Naive thymus-derived CD8-positive, alpha-beta T cell (primary cell): ENCODE measurements at places on chromosomes 4 and X. TPM values are rescaled to one million over a fixed set of nuclear protein-coding genes. Genes with fewer than 3 reads are reported as not detected.
A peak's percentile ranks its signal among the peaks of the same experiment; 100 is the strongest.

DNA sequence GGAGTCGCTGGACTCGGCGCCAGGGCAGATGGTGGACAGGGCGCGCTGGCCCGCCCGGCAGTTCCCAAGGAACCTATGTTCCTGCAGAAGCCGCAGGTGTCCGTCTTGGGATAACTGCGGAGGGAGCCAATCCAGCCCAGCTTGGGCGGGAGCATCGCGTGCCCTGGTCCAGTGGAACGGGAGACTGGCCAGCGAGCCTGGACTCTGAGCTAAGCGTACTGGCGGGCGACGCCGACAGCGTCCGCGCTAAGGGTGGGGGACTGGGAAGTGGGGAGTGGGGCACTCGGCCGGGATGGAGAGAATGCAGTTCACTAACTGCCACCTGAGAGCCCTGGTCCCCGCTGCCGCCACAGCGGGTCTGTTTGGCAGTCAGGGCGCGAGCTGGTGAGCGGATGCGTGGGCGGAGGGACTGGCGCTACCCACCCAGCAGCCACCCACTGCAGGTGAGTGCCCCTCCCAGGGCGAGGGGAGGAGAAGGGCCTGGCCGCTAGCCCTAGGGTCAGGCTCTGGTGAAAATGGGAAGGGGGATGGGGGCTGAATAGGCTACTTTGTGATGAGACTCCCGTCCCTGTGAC lies 1.3 kb upstream of the MAMLD1 start:
- DNase-seq: peak; percentile 17

DNA sequence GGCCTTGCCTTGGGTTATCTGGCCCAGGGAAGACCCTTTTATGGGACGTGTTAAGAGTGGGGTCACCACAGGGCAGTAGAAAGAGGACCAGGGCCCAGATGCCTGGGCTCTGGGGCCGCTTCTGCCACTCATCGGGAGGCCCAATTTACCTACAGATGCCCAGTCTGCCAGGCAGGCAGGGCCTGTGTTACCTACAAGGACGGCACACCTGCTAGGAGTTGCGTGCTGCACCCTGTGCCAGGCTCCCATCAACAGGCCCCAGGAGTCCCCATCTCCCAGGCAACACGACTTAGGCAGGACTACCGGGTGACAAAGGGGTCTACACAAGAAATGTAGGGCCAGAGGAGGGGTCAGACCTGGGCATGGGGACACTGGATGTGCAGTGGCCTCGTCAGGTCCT lies 34.6 kb downstream of the WDR1 start:
- DNase-seq: no peak

DNA sequence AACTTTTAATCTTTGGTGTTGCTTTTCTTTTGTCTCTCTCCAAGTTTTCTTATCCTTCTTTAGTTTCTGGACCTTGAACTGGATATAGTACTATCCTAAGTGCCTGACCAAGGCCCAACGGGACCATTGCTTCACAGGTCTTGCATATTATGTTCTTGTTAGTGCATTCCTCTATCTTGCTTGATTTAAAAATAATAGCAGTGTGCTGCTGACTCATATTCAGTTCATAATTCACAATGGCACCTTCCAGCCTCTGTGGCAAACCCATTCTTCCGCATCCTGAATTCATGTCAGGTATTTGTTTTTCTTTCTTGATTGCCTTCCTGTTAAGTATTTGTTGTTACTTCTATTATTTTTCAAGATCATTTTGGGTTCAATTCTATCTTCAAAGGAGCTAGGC lies 197.1 kb upstream of the GIMD1 start:
- no peak for DNase-seq

GRCh38 chr4:180809439-180809838 lies 1433.8 kb upstream of the TENM3 start:
- DNase-seq: no peak

- no peak for DNase-seq
Observed at GRCh38 chrX:6052111-6052745, 176.4 kb downstream of the NLGN4X start.

DNA sequence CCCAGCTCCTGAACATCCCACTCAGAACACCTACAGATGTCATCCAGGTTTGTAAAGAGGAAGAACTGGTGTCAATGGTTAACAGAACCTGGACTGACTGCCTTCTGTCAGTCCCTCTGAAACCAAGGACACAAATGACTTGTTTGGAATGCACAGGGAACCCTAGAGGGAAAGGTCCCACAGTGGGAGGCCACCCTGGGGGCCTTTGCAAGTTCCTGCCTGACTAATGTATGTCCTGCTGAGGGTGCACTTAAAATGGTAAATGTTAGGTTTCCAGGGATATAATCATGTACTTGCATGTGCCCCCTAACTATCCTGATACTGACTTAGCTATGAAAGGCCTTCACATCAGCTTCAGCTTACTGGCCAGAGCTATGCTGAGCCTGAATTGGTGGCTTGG lies 15.0 kb upstream of the XAGE2 start:
- DNase-seq: no peak

DNA sequence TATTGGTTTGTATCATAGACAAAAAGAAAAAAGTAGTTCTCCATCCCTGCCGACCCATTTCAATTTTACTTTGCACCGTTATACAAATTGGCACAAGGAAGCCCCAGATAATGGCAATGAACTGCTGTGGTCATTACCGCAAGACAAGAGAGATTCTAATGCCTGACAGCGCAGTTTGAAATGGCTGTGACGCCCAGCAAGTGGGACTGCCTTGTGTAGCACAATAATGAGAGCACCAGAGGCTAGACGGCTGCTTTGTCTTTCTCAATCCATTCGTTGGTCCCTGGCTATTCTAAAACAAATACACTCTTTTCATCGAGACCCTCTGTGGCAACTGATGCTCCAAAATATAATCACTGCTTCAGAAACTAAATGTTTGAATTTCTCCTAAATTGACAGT lies 192.4 kb upstream of the NEIL3 start:
- no peak for DNase-seq

NXF3 gene
- total RNA-seq: not detected

CT83 gene
- not detected for total RNA-seq

CITED1 gene
- not detected for total RNA-seq

PDE5A gene
- 1.3 TPM for total RNA-seq
